Activated T-cell treated with anti-CD3 and anti-CD28 coated beads for 4 hours (primary cell): ENCODE measurements at places on chromosomes 16 and 17.

- no peak for DNase-seq
These were observed 16.3 kb downstream of the ALOX15 start for GRCh38 chr17:4625181-4625617.

DNA sequence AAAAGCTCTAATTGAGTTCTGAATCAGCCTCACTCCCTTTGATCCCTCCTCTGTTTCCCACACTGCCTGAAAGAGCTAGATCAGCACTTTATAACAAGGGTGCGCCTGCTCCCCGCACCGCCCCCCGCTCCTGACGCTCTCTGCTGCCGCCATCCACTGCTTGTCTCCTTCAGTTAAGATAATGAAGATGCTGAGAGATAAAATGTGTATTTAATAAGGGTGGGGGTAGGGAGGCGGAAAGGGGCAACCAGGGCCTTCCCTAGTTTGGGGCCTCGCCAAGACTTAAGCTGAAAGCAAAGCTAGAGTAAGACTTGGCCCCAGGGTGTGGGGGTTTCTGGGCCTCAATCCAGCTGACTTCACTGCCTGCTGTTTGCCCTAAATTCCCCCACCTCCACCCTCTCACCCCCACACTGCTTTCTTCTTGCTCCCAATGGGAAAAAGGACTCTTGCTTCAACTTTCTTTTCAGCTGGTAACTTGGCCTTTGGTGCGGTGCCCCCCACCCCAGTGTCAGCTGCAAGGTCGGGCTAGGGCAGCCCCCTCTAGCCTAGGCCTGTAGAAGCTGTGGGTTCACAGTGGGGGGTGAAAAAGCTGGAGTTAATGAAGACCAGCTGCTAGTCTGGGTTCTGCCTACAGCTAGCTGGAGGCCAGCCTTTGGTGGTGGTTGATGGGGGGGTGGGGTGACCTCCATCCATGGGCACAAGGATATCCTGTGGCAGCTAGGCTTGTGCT is 1.8 kb upstream of the RARA start:
- no peak for DNase-seq

DNA sequence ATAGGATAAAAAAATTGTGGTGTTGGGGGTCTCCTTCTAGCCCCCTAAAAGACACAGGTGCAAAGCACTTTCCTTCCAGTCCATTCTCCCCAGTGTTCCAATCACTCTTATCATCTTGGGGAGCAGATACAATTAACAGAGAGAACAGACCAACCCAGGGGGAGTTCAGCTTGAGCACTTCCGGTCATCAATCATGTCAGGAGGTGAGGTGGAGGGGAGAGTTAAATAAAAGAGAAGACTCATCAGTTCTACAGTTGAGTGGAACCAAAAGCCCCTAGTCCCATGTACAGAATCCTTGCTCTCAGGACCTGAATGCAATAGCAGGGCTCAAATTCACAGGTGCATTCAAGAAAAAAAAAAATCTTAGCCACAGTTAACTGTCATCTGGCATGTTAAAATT is 122.3 kb downstream of the DYNLRB2 start:
- DNase-seq, result no peak

DNA sequence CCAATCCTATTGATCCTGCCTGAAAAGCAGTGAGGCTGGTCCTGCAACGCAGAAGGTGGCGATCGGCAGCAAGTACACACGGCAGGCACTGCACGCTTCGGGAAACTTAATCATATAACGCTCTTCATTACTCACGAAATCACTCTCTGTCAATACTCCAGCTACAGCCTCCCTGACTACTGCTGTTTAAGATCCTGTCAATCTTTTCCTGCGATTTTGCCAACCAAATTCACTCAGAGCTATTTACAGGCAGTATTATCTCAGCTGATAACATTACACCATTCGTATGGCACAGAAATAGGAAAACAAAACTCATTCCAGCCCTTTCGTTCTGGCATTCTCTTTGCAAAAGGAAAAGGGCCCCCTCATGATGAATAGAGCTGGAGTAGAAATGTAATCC is 262.4 kb upstream of the CDH8 start:
- no peak for DNase-seq

- no peak for DNase-seq
These were observed 273.0 kb downstream of the CEP112 start for GRCh38 chr17:65918916-65919315.
